Upper lobe of right lung (tissue), 1 donor: ENCODE measurements at places on chromosomes 11 and 22.

DNA sequence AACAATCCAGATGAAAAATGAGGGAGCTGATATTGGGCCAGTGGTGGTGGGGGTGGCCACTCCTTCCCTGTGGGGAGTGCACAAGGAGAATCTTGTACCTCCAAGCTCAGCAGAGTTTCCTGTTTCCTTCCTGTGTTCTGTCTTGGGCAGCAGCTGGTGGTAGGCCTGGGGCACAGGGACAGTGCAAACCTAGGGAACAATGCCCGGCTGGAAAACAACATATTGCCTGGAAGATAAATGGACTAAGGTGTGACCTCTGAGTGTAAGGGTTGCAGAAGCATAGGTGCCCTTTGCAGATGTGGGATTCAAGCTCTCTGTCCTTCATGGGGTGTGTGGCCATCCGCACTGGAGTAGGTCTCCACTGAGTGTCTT is 5.8 kb upstream of the JAM3 start:
- DNase-seq, result no peak

DNA sequence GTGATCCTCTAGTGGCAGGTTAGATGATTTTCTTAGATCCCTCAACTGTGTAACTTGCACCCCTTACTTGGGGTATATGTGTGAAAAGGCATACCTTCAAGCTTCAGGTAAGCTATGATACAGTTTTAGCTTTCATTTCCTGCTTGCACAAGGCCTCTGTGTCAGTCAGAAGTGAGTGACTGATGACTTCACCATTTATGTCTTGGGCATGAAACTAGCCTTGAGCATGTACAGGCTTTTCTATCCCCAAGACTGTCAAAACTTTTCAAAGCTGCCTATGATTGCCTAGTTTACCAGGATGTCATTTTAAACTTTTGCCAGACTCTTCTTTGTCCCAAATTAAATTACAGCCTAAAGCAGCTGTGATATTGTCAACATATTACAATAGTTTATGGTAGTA is 286.1 kb upstream of the CNTN5 start:
- DNase-seq, result no peak

- no peak for DNase-seq
Observed at GRCh38 chr11:117936973-117937372, 7.8 kb upstream of the TMPRSS13 start.

DNA sequence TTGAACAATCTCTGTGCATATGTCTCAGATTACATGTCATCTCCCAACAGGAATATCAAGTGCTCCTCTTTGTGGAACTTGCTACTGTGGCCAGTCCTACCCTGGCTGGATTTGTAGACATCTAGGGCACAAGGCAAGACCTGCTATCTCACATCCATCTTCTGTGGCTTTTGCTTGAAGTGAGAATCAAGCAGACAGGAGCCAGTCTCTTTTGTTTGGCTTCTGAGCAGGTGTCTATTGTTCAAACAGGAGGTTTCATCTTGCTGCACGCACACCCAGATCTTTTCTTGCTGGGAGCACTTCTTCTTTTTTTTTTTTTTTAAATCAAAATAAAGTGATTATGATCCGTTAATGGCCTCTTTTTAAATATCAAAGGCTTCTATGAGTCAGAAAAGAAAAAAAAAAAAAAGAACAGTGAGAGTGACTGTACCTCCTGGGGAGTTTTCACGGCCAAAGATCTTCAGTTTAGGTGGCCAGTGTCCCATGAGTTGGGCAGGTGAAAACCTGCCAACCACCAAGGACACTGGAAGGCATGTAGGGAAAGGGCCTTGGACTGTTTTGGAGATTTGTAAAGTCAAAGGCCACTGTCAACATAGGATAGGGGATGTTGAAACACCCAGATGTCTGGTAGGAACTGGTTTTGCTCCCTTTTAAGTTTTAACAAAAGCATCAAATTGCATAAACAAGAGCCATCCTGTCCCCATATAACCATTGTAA is 78.1 kb downstream of the CD44 start:
- DNase-seq, result no peak

DNA sequence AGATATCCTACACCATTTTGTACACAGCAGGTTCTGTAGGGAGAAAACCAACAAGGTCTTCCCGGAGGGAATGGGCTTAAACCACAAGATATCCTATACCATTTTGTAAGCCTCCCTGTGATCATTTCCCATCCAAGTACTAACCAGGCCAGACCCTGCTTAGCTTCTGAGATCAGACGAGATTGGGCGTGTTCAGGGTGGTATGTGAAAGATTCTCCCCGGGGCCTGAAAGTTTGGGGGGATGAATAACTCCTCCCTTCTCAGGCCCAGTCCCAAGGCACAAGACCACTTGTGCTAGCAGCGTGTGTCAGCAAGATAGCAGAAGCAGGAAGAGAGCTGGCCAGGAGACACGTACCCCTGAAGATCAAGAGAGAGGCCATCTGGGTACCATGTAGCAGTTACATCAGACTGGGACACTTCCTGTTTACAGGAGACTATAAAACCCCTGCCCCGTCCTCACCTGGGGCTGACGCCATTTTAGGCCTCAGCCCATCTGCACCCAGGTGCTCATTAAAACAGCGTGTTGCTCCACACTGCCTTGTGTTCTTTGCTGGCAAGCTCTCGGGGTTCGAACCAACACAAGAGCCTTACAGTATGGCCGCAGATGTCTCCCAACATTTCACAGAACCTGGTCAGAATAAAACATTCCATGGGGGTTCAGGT is 17.3 kb downstream of the MIF start:
- DNase-seq, result no peak

- no peak for DNase-seq
Observed at GRCh38 chr11:75959540-75959939, 144.5 kb downstream of the UVRAG start.

DNA sequence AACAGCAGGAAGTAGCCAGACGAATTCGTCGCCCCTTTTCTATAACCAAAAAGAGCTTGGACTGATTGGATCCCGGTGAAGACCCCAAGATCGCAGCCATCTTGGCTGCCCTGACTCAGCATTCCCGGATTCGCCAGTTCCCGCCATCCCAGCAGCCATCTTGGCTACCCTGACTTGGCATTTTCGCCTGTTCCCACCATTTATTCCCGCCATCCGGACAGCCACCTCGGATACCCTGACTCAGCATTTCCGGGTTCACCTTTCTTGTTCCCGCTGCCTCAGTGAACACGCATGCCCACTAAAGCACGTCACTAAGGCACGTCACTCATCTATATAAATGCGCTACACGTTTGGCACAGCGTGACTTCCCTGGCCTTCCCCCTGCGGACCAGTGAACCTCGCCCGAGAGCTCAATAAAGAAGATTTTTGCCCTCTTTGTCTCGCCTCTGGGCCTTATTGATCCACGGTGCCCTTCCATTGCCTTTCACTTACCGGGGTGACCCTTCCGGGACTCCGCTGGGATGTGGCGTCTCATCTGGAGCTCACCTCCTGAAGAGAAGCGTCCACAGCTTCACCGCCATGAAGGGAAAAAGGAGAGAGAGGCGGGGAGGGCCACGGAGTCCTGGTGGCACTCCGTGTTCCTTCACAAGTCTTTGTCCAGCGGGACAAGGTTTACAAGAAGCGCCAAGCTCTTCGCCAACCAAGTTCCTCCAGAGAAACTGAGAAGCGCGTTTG is 4.0 kb upstream of the OR56A3 start:
- DNase-seq, result no peak

- DNase-seq, result no peak
Observed at GRCh38 chr11:429931-430456, 11.8 kb downstream of the ANO9 start.

- no peak for DNase-seq
Observed at GRCh38 chr22:17943533-17944249, 80.7 kb downstream of the MICAL3 start.

- no peak for DNase-seq
Observed at GRCh38 chr22:23691748-23692423, 1.1 kb downstream of the RGL4 start.

- no peak for DNase-seq
Observed at GRCh38 chr22:47433627-47434026, 671.2 kb downstream of the TBC1D22A start.

DNA sequence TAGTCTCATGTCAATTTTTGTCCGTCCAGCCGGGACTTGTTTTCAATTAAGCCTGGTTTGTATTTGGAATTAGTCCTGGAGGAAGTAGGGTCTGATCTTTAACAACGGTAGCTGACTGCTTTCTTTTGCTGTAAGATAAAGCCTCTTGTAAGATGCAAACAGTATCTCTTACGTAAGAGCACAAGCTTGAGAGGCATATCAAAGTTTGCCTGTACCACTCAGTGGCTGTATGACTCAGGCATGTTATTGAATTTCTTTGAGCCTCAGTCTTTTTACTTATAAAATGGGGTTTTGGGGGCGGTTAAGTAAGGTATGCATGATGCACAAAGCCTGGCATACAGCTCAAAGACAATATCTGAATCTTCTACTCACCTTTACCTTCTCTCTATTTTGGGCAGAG is 198.4 kb upstream of the NARS2 start:
- DNase-seq, result no peak

DNA sequence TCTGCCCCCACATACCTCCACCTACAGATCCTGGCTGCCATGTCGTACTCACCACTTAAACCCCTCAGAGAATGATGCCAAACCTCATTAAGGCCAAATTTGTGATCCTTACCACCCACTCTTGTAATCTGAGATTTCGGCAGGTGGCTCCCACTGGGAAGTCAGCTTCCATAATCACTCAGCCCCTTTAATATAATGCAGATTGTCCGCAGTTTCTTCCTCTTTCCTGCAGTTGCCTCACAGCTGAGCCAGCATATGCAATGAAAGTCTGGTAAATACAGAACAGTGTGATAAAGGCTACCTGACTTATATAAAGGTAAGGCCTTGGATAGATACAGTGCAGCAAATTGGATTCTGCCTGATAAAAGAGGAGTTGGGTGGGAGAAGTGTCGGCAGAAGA is 515.2 kb upstream of the TENM4 start:
- DNase-seq, result no peak

GRCh38 chr11:65078786-65079342 is 5.0 kb downstream of the CDCA5 start:
- no peak for DNase-seq

DNA sequence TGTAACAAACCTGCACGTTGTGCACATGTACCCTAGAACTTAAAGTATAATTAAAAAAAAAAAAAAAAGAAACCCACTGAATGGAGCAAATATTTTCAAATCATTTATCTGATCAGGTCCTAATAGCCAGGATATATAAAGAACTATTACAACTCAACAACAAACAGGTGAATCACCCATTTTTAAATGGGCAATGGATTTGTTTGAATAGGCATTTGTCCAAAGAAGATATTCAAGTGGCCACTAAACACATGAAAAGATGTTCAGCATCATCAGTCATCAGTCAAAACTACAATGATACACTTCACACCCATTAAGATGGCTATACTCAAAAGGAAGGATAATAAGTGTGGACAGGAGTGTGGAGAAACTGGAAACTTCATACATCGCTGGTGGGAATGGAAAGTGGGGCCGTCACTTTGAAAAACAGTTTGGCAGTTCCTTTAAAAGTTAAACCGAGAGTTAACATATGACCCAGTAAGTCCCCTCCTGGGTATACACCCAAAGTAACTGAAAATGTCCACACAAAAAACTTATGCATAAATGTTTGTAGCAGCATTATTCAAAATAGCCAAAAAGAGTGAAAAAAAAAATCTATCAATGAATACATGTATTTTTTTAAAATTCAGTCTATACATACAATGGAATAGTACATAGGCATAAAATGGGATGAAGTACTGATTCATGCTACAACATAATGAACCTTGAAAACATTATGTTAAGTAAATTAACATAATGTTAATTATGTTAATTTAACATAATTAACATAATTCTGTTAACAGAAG is 53.1 kb downstream of the ARRB1 start:
- no peak for DNase-seq

DNA sequence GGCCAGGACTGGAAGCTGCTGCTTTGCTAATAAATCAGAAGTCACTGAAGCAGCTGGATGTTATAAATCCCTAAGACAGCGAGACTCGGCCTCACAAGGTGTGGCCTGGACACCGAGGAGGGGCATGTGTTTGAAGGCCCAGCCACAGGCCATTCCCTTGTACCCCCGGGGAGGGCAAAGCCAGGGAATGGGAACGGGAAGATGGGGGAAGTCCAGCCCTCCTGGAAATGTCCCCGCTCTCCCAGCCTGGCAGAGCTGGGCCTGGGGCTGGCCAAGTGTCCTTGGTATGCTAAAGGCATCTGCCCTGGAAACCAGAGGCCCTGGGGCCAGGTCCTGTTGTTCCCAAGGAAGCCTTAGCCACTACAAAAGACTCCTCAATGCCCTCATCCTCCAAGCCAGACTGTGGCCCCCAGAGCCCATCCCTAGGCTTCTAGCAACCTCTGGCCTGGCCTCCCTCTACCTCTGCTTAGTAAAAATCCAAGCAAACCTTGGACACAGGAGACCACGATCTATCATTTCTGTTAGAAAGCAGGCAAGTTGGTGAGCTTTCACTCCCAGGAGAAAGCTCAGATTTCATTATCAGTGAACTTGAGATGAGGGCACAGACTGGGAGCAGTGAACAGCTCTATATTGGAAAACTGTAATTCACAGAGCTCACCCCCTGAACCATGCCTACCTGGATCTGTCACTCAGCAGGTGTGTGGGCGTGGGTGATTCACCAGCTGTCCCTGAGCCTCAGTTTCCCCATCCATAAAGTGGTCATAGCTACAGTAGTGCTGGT is 11.0 kb downstream of the CHST1 start:
- DNase-seq, result peak; percentile 34

DNA sequence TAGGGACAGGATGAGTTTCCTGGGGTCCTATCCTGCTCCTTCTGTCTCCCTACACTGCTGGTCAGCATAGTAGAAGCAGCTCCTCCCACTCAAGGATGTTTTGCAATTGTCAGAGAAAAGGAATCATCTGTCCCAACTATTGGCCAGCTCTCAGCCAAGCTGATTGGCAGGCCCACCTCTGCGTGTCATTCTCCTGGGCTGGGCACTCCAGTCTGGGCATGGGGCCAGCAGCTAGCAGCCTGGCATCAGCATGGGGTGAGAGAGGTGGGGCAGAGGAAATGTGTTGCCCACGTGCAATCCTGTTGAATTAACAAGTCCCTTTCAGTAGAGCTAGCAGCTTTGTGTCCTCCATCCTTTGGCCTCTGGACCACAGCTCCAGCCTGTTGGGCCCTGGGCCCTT is 14.1 kb downstream of the ANKK1 start:
- DNase-seq, result peak; percentile 89

DNA sequence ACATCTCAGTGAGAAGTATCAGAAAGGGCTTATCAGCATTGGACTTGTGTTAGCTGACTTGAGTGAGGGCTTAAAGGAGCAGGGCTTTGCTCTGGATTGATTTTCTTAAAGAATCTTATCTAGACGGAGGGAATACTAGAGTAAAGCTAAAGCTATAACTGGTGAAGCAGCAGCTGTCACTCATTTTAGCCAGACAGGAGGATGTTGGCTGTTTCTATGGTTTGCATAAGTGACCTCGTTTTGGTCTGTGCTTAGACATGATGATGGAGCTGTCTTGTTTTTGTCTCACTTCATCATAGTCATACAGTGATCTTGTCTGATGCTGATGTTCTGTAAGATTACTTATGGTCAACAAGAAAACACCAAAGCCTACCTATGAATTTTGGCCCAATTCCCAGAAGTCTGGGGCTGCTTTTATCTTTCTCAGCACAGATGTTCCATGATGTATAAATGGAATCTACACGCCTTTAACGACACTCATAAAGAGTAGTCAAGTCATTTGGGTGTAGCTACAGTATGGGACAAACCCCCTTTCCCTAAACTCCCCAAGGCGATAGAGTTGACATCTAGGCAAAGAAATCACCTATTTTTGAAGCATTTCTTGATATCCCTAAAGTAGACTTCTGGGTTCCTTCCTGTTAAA is 77.5 kb upstream of the UCP3 start:
- no peak for DNase-seq

GRCh38 chr11:64139049-64139448 is 26.9 kb downstream of the MACROD1 start:
- DNase-seq, result no peak
